ENCODE measurements at places on chromosomes 5 and 9.

GRCh38 chr9:133604214-133604613 is 5.0 kb downstream of the FAM163B start:
- DNase-seq = peak; percentile 33

GRCh38 chr9:89841456-89841855 is 236.6 kb downstream of the GADD45G start:
- DNase-seq = no peak

DNA sequence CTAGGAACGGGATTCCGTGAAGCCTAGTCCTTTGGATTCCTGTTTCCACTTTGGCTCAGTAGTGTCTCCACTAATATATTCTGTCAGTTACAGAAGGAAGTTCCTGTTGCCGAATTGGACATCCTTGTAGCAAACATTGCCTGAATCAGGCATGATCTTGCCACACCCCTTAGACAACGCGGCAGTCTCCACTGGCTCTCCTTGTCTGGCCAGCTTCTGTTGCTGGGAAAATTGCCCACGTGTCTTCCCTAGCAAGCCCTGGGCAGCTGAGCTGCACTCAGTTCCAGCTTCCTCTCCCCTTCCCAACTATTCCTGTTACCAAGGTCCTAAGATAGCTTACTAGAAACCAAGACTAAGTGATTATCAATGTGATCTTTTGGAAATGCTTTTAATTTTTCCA is 316.6 kb upstream of the RIOK2 start:
- peak; percentile 61 for DNase-seq

DNA sequence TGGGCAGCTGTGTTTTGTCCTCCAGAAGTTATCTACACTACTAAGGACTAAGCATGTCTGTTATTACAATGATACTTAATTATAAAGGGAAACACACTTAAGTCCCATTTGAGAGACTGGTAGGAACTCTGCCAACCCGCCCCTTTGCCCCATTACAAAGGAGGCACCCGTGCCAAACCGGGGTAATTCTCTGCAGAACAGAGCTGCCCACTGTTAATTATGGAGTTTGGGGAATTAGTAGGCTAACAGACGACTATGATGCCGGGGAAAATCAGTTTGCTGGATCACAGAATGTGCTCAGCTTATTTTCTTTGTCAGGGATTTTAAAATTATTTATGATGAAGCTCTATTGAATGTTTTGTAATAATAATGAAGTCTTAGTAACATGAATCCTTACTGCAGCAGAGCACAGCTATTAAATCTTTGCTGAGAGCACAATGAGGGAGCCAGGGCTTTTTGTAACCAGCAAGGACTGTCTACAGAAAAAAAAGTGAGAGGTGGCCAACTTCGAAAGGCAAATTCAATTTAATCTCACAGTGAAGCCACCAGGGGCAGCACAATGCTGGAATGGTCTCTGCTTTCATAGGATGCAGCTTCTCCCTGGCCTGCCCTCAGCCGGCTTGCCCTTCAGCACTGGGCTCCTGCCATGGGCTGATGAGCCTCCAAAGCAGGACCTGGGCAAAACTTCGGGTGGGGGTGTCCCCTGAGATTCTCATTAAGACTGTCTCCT is 134.5 kb downstream of the GNAQ start:
- peak; percentile 17 for DNase-seq

DNA sequence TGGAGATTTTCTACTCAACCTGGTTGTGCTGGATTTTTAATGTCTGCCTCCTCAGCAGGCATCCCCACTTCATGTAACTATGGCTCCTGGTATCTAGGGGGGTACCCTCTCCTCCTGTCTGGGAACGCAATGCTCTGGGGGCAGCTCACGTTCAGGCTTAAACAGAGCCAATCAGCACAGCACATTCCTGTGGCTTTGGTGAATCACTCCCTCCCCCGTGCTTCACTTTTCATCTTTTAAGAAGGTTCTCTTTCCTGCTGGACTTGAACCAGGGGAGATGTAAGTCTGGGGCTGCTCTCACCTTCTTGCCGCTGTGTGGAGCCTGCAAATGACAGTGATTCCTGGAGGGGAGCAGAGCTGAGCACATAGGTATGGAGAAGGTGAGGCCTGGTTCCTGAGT is 101.2 kb downstream of the MSX2 start:
- DNase-seq = no peak

GRCh38 chr9:24614070-24614469 is 68.4 kb upstream of the IZUMO3 start:
- DNase-seq = no peak

- no peak for DNase-seq
These were observed 79.1 kb upstream of the CPEB4 start for GRCh38 chr5:173809014-173809413.
